Renal pelvis (tissue), 12 donors: ENCODE measurements at places on chromosomes 3 and 15.
A peak's percentile ranks its signal among the peaks of the same experiment; 100 is the strongest.

GRCh38 chr3:76267851-76268380, 482.6 kb upstream of the ZNF717 start:
- peak; percentile 35 for DNase-seq

DNA sequence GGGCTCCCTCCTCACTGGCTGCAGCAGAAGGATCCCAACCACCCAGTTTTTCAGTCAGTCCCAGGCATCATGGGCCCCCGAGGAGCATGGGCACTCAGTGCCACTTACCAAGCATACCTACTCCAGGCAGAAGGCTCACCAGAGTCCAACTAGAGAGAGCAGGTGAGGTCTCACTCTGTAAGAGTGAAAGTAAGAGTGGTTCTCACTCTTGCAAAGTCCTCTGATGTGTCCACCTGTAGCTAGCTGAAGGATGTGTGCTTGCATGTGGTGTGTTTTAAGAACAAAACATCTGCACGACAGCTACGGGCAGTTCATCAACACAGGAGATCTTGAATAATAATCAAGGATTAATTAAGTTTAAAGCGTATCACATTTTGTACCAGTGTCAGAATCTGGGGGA, 49.7 kb downstream of the CCK start:
- no peak for DNase-seq

- DNase-seq = no peak
Measured at GRCh38 chr3:164451072-164451910, 627.0 kb downstream of the SI start.

GRCh38 chr3:43316783-43317460, 30.6 kb downstream of the SNRK start:
- DNase-seq = peak; percentile 36

- DNase-seq = no peak
Measured at GRCh38 chr3:7423036-7423435, 562.1 kb downstream of the GRM7 start.

DNA sequence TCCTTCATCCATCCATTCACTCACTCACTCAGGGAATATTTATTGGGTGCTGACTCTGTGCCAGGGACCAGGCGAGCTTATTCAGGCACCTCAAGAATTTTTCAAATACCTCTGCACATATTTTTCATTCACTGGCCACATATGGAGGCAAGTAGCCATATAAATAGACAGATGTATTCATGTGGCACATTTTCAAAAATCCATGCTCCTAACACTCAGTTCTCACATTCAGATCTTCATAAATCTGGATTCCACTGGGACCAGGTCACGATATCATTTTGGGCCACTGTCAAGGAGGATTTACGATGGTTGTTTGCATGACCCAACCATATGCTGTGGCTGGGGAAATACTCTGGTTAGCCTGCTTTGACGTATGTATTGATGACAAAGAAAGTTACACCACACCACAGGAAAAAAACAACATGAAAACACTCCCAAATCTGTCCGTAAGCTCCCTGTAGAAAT, 241.8 kb upstream of the LRTM1 start:
- DNase-seq = peak; percentile 28

DNA sequence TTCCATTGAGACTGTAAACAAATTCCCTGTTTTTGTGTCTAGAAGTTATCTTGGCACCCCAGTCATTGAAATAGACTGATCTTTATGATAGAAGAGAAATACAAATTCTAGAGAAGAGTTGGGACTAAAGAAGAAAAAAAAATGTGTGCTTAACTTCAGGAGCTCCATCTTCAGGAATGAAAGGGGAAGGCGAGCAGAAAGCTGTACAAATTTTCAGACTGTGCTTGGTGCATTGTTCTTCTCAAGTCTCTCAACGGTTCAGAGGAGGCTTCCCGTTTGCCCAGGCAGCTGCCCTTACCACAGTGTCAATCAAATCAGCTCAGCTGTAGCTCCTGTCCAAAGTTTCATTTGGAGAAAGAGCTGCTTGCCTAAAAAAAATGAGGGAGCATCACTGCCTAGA, 41.7 kb downstream of the OXSM start:
- DNase-seq = no peak

- peak; percentile 87 for DNase-seq
Measured at GRCh38 chr3:57164657-57165573, at the start of gene IL17RD. TSS of gene IL17RD (minus strand) at chr3:57165353. CDS start at chr3:57165286, 67 bp downstream.

DNA sequence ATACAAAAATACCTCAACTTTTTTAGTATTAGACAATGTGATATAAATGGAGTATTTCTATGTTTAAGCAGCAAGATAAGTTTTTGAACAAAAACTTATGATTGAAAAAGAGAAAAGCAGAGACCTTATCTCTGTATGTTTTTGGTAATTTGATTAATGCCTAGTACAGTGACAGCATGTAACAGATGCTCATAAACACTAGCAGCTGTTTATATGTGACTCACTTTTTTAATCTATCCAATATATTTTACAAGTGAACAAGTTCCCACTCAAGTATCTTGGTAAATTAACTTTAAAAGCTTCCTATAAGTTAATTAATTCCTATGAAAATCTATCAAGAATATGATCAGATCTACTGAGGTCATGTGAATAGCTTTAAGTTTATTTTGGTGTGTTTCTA, 55.1 kb downstream of the NGLY1 start:
- DNase-seq = no peak
